Fibroblast of upper back skin (primary cell): ENCODE measurements at places on chromosomes 12 and 14.

GRCh38 chr12:78402366-78403134, 462.0 kb upstream of the SYT1 start:
- DNase-seq: peak; percentile 33

- DNase-seq: no peak
These were observed 8.2 kb upstream of the ATG101 start for GRCh38 chr12:52061470-52062166.

DNA sequence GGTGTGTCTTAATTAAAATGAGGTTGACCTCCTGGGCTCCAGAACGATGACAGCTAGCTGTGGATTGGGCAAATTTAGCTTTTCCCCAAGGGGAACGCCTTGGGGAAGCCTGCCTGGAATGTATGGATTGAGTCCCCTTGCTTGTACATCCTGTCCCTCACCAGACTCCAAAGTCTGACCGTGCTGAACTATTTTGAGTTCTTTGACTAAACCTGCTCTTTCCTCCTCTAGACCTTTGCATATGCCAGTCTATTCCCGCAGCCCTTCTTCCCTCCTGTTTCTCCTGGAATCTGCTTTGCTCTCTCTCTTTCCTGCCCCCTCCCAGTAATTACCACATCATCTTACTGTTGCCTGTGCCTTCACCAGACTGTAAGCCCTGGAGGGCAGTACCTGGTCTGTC, 11.5 kb upstream of the KDM2B start:
- no peak for DNase-seq

DNA sequence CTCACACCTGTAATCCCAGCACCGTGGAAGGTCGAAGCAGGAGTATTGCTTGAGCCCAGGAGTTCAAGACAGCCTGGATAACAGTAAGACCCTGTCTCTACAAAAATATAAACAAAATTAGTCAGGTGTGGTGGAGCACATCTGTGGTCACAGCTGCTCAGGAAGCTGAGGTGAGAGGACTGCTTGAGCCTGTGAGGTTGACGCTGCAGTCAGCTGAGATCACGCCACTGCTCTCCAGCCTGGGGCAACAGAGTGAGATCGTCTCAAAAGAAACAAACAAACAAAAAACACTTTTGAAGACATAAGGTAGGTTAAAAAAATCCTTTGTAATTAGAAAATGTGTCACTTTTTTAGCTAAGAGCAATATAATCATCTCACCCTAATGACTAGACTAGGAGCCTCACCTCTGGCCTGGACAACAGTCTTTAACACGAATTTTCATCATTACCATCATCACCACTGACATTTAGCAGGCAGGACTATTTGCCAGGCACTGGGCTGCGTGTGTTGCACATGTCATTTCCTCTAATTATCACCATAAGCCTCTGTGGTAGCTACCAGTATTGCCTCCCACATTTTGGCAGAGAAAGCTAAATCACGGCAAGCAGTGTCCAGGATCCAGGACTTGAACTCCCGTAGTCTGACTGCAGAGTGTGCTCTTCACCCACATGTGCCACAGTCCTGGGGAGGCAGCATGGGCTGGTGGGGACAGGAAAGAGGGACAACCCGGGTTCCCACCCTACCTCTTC, 4.6 kb upstream of the SYCP3 start:
- no peak for DNase-seq

DNA sequence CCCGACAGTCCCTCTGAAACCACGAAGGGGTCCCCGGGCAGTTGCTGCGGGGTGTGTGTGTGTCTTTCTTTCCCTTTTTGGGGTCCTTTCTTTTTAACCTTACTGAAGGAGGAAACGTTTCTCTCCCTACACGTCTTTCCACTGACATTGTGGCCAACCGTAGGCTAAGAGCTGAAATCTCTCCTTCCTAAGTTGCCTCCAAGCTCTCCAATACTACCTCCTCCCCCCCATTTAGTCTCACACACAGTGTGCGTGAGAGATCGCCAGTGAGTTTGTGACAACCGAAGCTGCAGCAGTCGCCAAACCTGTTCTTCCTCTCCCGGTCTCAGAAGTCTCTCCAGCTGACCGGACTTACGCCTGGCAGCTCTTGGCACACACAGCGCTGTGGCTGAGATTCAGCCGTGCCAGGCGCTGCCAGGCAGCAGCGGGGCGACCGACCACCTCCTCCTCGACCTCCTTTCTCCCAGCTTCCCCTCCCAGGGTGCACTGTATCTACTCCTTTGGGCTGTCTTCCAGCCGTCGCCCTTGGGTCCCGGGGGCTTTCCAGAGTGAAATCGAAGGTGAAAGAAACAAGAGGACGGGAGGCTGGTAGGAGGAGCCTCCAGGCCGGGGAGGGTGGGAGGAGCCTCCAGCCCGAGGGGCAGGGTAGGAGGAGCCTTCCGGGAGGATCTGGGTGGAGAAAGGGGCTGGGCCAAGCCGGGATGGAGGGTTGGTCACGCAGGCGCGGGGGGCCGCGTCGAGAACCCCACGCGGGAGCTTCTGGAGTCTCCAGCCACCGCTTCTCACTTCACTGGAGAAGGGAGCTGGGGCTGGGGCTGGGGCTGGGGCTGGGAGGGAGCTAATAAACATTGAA, at the start of gene TMTC2:
Gene TMTC2 (plus strand): TSS at position 739 of the 853 bp plus-strand sequence.
- DNase-seq: peak; percentile 87

DNA sequence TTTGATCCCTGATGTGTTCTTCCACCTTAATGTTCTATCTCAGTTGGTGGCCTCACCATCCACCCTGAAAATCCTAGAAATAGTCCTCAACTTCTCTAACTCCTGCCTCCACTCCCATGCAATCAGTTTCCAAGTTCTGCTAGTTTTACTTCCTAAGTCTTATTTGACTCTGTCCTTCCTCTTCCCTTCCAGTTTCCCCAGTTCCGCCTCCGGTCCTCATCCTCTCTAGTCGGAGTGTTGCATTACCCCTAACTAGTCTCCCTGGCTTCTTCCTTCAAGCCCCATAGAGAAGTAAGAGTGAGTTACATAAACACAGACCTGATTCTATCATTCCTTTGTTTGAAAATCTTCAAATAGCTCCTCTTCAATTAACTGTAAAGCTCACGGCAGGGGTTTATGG, 236.5 kb downstream of the GXYLT1 start:
- no peak for DNase-seq

DNA sequence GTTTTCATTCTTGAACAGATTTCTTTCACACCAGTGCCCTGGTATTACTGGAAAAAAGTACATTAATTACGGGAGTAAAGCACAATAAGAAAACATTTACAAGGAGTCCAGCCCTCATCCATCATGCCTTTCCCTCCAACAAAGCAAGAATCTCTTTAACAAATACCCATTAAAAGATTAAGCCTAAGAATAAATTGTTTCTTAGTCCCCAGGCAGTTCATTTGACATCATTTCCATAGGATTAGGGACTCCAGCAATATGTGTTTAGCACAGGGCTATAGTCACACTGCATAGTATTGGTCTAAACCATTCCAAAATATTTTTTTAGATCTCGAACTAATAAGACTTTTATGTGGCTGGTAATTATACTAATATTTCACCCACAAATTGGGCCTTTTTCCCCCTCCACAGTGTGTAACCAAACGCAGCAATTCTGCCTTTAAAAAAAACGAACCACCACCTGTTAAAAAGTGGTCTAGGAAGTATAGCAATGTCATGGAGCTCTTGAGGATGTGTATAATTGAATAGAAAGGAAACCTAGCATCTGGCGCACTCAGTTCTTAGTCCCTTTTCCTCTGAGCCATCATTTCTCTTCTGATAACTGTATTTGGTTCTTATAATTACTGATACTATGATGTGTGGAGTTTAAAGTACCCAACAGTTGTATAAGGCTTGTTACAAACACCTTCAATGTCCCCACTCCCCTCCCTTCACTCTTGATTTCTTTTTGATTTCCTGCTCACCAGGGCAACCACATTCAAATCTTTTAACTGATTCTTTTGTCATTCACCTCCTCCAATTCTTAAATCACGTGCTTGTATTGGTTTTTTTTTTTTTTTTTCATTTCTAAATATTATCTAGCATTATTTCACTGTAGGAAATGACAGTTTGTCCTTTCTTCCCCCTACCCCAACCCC, 138.7 kb downstream of the ETV6 start:
- no peak for DNase-seq
